ENCODE measurements at places on chromosomes 7 and 10.

GRCh38 chr10:52027055-52027705 lies 286.9 kb upstream of the DKK1 start:
- no peak for DNase-seq

- no peak for DNase-seq
These were observed 219.3 kb downstream of the JAZF1 start for GRCh38 chr7:27961255-27961654.

GRCh38 chr10:133422807-133423771 lies 1.3 kb downstream of the SPRN start:
- DNase-seq = no peak

DNA sequence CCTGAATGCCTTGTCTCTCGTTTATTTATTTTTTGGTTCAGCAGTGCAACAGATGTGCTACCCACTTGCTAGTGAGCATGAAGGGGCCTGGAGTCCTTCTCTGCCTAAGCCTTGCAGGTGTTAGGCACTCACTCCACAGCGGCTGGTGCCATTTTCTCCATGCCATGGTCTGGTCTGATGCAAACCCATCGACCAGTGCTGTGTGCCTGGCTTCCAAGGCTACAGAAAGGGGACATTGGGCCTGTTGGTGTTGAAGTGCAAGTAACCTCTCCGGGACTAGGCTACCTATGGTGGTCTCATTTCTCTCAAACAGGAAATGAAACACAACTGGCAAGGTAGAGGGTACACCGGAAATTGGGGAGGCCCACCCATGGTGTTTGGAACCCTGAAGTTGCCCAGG lies 198.1 kb downstream of the ADARB2 start:
- no peak for DNase-seq

- no peak for DNase-seq
These were observed 4.1 kb downstream of the ATG9B start for GRCh38 chr7:151020231-151020630.

DNA sequence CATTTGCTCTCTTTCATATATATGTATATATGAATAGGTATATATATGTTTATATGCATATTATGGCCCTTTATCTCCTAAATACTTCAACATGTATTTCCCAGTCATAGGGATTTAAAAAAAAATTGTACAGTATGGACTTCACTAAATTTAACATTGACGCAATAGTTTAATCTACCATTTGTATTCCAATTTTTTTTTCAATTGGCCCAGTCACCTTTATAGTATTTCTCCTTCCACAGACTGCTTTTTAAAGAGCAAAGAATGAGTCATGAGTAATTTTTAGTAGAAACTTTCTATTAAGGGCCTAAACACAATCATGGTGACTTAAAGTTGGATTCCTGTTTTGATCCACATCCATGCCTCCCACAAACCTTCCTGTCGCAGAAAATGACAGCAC lies 20.5 kb downstream of the CCSER2 start:
- DNase-seq = no peak

GRCh38 chr7:42915356-42915755 lies 3.5 kb upstream of the C7orf25 start:
- no peak for DNase-seq
